Bone marrow (tissue), 2 donors: ENCODE measurements at places on chromosomes 16 and 17.

- DNase-seq, result no peak
These were observed 611.3 kb upstream of the SALL1 start for GRCh38 chr16:51762081-51762996.

DNA sequence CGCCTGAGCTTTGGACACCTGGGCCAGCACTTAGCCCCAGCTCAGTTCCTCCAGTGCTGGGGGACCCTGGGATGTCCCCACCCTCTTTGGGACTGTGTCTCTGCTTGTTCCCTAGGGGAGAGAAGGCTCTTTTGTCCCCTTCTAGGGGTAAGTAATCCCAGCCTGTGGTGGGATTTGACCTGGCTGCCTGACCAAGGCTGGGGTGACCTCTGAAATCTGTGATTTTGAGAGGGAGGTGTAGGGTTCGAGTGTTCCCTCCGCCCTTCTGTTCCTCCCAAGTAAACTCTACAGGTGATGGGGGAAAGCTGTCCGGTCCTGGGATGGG lies 593 bp downstream of the TMEM92 start:
- no peak for DNase-seq

DNA sequence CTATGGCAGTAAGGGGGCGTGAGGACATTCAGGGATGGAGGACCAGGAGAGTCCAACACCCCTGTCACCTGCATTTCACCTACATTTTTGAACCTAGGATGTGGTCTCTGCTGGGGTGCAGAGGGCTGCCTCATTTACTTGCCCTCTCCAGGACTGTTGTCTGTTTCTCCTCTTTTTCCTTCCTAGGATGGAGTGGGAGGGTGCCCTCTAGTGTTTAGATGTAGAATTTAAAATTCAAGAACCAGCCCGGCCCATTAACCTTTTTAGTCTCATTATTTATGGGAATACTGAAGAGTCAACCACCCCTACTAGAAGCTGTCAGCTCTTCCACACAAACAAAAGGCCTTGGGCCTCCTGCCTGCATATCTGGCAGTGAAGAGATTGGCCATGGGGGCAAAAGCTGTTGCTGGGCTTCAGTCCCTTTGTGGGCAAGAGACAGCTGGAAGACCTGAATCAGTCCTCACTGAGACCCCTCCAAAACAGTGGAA lies 2.5 kb upstream of the STARD3 start:
- no peak for DNase-seq

DNA sequence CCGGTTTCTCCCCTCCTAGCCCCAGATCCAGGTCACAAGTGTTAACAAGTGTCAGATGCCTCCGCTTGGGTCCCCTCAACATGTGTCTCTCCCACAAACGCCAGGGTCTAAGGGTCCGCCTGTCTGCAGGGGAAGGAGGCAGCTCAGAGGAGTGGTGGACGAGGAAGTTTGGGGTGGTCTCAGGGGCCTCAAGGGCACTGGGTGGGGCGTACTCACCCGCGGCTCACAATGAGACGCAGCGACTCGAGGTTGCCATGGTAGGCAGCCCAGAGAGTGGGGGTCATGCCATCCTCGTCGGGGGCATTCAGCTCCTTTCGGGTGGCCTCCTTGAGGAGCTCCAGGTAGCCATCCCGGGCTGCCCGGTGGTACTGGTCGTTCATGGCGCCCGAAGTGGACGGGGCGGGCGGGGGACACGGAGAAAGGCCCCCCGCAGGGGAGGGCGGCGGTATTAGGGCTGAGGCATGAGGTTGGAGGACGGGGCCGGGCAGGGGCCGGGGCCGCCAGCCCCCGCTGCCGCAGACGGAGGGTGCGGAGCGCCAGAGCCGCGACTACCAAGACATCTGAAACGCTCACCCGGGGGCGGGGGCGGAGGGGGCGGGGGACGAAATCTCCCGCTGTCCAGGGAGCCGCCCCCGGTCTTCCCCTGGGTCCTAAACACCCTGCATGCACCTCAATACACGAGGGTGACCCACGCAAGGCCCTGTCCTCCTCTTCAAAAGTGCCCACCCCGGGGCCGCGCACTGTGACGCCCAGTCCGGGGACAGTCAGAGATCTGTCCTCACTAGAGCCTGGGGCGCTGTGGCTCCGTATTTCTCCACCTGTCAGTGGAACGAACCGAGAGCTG lies at the start of gene USH1G:
USH1G (minus strand) TSS at position 562 of the 844 bp plus-strand sequence; CDS start at position 380, 182 bp downstream.
- no peak for DNase-seq

DNA sequence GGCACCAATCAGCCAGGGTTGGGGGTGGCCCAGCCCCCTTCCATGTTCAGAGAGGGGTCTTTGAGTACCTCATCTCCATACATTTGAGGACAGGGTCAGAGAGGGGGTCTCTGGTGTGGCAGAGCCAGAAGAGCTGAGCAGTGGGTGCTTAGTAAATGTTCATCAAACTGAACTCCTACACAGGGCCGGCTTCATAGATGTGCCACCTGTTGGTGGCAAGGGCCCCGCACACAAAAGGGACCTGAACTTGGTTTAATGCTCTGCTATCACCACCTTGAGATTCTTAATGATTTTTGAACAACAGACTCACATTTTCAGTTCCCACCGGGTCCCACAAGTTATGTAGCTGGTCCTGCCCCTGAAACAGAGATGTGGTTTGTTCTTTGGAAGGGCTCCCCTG lies 9.0 kb upstream of the C1QL1 start:
- no peak for DNase-seq

- DNase-seq, result peak; percentile 98
These were observed at the start of gene CEP20 for GRCh38 chr16:15888072-15888976. Gene CEP20, minus strand, starts transcription at chr16:15888603. Its CDS starts 18 bp downstream, at chr16:15888585.

GRCh38 chr17:11628374-11628773 lies 30.1 kb downstream of the DNAH9 start:
- no peak for DNase-seq

- DNase-seq, result peak; percentile 59
These were observed 741 bp downstream of the PLK1 start for GRCh38 chr16:23679274-23679985.

GRCh38 chr17:71486261-71486660 lies 634.6 kb upstream of the SOX9 start:
- no peak for DNase-seq

GRCh38 chr16:69482410-69482991 lies 58.1 kb downstream of the CYB5B start:
- no peak for DNase-seq

DNA sequence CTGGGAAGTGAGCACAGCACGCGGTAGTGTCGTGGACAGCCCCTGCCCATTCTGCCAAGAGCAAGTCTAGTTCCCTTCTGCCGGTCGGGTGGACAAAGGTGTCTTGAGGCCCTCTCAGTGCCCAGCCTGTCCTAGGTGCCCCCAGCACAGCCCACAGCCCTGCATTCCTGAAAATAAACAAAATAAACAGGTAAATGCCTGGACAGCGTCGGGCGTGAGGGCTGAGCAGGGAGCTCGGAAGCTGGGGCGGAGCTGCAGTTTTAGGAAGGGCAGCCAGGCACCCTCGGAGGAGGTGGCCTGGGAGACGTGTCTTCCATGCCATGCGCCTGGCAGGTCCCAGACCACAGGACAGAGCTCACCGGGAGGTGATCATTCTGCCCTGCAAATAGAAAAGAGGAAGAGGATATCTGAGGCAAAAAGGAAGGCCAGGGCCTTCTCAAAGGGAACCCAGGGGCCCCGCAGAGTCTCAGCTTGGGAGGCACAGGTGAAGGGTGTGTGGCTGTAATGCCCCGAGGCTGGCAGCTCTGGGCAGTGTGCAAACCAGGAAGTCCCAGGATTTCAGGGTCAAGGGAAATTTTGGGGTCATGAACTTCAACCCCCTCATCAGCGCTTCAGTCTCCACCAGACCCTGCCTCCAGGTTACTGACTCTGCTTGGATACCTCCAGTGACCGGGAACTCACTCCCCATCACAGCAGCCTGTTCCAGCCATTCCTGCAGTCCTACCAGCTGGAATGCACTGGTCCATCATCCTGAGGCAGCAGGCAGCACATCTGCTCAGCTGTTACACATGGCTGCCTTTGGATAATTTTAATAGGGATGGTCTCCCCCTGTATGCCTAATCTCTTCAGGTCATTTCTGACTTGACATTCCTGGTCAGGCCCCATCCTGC lies 1.7 kb downstream of the ZNF469 start:
- no peak for DNase-seq

DNA sequence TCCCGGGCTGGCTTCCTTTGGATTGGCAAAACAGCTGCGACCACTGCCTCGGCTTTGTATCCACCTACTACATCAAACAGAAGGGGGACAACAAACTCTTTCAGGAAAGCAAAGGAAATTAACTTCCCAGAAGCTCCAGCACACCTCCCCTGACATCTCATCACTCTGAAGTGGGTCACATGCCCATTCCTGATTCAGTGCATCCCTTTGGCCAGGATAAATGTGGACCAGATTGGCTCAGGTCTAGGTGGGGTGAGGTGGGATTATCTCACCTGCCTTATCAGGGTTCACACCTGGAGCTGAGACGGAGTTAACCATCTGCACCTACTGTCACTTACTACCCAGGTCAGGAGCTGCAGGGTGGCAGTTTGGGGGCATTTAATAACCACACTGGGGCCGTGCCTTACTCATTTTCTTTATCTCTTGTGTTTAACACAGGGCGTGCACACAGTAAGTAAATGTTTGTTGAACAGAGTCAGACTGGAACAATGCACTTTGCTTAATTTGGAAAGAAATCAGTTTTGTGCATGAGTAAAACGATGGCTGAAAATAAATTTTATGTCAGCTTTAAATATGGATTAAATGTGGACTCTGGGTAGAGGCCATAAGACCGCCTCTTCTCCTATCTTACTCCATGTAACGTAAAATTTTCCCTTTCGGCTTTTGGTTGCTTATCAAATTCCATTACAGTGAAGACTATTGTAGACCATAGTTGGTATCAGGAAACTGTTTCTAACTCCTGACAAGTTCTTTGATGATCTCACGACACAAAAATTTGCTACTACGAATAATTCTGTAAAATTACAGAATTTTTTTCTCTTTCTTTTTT lies 36.0 kb downstream of the IQCK start:
- DNase-seq, result no peak

- no peak for DNase-seq
These were observed 37.7 kb upstream of the TOB1 start for GRCh38 chr17:50903604-50904517.

DNA sequence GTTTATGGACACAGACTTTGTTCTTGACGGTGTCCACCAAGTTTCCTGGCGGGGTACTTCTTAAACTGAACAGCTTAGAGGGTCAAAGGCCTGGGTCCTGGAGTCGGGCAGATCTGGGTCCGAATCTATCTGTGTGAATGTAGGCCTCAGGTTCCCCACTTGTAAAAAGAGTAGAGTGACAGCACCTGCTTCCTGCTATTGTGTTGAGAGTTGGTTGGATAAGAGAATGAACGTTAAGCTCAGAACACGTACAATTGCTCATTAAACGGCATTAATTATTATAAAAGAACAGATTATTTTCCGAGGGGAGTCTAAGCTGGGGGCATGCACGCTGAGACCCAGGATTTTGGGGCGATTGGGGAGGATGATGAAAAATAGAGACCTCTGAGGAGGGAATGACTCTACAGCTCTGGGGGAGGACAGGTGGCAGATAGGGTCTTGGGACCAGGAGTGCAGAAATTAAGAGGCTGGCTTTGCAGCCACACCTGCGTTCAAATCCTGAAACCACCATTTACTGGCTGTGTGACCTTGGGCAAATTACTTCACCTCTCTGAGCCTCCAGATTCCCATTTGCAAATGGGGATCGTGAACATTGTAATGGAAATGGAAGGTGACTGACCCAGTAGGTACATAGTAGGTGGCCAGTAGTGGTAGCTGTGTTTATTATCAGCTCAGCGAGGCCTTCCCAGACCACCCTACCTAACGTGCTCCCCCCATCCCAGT lies 862 bp downstream of the CLEC16A start:
- DNase-seq, result no peak

- DNase-seq, result no peak
These were observed 18.5 kb downstream of the RAP1GAP2 start for GRCh38 chr17:2814481-2815341.

DNA sequence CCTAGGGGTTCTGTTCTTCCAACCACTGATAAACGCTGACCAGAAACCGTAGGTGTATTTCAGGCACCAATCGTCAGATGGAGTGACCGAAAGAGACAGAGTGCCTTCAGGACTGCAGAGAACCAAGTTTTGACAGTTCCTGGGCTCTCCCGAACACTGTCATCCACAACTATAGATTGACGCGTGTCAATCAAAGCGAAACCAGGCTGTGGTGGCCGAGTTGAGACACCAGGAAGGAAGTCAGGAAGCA lies 11.9 kb upstream of the AURKB start:
- no peak for DNase-seq
